HepG2 (cell line): ENCODE measurements at places on chromosomes 3 and 15. TPM values are rescaled to one million over a fixed set of nuclear protein-coding genes. Genes with fewer than 3 reads are reported as not detected.

The SH3BP5 gene
- 0.09 TPM in 1 of 2 replicates, not detected in the other for total RNA-seq

The MESP2 gene
- not detected in 2 replicates for total RNA-seq

The FBXO40 gene
- total RNA-seq, result not detected in 2 replicates

The ZPLD1 gene
- total RNA-seq, result not detected in 2 replicates

GRCh38 chr3:63193647-63194046 is 84.5 kb upstream of the SYNPR start:
- DNase-seq, result peak; percentile 6

GRCh38 chr3:73411993-73412392 is 212.7 kb downstream of the PDZRN3 start:
- DNase-seq, result no peak

GRCh38 chr3:57791245-57791644 is 35.1 kb downstream of the SLMAP start:
- peak; percentile 85 for DNase-seq

DNA sequence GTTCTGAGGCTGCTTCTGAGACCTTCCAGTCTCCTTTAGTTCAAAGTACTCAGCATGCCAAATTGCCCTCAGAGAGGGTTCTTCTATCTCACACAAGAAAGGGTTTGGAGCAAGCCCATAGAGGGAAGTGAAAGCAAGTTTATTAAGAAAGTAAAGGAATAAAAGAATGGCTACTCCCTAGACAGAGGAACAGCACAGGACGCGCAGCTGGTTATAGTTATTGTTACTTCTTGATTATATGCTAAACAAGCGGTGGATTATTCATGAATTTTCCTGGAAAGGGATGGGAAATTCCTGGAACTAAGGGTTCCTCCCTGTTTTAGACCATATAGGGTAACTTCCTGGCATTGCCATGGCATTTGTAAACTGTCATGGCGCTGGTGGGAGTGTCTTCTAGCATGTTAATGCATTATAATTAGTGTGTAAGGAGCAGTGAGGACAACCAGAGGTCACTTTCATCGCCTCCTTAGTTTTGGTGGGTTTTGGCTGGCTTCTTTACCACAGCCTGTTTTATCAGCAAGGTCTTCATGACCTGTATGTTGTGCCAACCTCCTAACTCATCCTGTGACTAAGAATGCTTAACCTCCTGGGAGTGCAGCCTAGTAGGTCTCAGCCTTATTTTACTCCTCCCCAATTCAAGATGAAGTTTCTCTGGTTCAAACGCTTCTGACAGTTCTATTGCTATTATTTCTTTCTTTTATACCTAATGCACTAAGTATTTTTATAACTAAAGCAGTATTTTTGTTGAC is 26.3 kb downstream of the SCN11A start:
- no peak for DNase-seq

- DNase-seq, result no peak
Measured at GRCh38 chr15:92848852-92849598, 51.1 kb upstream of the CHD2 start.

The SLC9C1 gene
- total RNA-seq, result not detected in 2 replicates

The PDCD10 gene
- 53.9 and 84.4 TPM in 2 replicates for total RNA-seq

The SLC22A13 gene
- total RNA-seq, result not detected in 2 replicates

DNA sequence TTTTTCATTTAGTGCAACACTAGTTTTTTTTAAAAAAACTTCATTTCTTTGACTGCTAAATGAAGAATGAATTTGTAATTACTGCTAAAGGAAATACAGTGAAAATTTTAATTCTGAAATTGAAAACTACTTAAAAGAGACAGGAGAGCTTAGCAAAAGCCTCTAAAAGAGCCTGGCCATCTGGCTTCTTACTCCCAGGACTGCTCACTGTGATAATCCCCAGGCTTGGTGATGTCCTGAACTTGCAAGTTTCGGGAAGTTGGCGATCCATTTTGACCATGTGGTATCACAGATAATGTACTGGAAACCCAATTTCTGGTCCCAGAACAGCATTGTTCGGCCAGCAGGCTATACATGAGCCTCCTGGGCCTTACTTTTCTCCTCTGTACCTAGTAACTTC is 292.1 kb downstream of the FGF12 start:
- no peak for DNase-seq

GRCh38 chr15:54011656-54012055 is 33.4 kb downstream of the UNC13C start:
- no peak for DNase-seq

- DNase-seq, result peak; percentile 14
Measured at GRCh38 chr3:117898722-117899522, 1135.7 kb downstream of the IGSF11 start.

DNA sequence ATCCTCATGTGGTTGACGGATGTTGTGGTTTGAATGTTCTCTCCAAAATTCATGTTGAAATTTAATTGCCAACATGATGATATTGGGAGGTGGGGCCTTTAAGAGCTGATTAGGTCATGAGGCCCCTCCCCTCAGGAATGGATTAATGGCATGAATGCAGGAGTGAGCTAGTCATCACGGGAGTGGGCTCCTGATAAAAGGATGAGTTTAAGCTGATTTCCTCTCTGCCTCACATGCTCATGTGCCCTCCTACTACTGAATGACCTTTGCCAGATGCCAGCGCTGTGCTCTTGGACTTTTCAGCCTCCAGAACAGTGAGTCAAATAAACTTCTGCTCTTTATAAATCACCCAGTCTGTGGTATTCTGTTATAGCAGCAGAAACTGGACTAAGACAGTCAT is 111.2 kb downstream of the MYO5A start:
- no peak for DNase-seq

DNA sequence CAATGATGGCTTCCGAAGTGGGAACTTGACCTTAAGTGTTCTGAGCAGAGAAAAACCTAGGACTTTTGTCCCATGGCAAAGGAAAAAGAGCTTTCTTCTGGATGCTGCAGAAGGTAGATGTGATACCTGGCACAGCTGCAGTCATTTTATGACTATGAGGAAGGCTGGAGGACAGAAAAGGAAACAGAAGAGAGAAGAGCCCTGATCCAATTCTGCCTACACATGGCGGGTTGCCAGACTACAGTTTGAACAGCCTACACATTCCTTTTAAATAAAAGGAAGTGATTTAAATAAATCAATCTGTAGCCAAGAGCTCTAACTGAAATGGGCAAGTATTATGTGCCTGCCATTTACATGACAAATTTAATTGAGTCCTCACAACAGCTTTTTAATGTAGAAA is 43.6 kb upstream of the CHRNB4 start:
- DNase-seq, result no peak

The SLC25A36 gene
- 30.6 and 34.6 TPM in 2 replicates for total RNA-seq

GRCh38 chr3:129030611-129031010 is 29.5 kb downstream of the EFCC1 start:
- no peak for DNase-seq

The MKRN2 gene
- 25.5 and 32.8 TPM in 2 replicates for total RNA-seq

GRCh38 chr15:66749841-66750575 is 48.0 kb downstream of the SMAD6 start:
- DNase-seq, result peak; percentile 57

DNA sequence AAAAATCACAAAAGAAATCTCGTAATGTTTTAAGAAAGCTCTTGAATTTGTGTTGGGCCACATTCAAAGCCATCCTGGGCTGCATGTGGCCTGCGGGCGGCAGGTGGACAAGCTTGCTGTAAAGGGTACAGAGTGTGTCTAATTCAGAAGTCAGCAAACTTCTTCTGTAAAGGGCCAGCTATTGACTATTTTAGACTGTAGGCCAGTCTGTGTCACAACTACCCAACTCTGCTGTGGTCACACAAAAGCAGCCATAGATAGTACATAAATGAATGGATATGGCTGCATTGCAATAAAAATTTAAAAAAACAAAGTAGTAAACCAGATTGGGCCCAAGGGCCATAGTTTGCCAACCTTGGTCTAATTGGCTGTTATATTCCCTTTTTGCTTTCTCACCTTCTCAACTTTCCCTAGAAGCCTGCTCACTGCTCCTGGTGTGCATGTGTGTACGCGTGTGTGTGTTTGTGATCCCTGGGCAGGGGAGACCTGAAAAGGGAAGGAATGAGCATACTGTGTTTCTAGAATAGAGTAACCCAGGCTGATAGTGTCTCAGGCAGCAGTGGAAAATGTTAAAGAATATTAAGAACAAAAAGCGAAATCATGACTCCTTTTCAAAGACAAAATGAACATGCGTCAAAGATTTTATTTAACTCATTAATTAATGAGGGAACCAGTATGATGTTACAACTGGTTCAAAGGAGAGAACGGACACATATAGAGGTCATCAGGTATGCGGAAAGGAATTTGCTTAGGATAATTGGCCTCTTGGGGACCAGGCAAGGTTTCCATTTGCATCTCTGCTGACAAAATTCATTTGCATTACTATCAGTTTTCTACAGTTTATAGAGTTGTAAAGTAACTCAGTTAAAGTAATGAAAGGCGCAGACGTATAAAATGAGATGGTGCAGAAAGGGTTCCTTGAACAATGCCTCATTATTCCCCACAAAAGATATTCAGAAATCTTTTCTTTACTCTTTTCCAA is 248.0 kb downstream of the THSD4 start:
- DNase-seq, result no peak

The C3orf70 gene
- 2.4 and 3.4 TPM in 2 replicates for total RNA-seq

GRCh38 chr3:141116721-141117120 is 65.6 kb downstream of the SPSB4 start:
- DNase-seq, result no peak

- no peak for DNase-seq
Measured at GRCh38 chr15:69392352-69392751, 21.8 kb upstream of the KIF23 start.

- DNase-seq, result no peak
Measured at GRCh38 chr3:156687023-156687422, 12.6 kb downstream of the TIPARP start.

The MORC1 gene
- not detected in 2 replicates for total RNA-seq

The PLA2G4E gene
- not detected in 2 replicates for total RNA-seq

- no peak for DNase-seq
Measured at GRCh38 chr3:101634591-101635196, 42.2 kb downstream of the ZBTB11 start.

GRCh38 chr3:156682501-156682900 is 8.1 kb downstream of the TIPARP start:
- DNase-seq, result no peak

The KLHL40 gene
- total RNA-seq, result not detected in 2 replicates

DNA sequence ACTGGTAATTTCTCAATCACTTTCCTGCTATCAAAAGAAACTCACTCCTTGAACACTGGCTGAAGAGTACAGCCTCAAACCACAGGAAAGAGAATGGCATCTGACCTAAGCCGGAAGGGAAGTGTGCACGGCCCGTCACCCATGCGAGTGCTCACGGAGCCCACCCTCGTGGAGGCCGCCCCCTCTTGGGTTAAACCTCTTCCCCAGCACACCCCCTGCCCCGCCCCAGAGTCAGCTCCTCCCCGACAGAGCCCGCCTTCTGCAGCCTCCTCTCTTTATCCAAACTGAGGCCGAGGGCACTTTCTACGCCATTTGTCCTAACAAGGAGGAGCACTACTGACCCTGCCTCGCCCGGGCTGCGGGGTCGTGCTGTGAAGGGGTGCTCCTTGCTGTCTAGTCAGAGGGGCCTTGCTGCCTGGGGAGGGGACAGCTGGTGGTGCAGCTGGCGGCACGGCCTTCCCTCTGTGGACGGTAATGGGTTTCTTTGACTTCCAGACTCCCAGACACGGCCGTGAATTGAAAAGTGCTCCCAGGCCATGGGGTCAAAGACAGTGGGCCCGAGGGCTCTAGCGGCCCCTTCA is 137.7 kb downstream of the NSMCE3 start:
- no peak for DNase-seq

DNA sequence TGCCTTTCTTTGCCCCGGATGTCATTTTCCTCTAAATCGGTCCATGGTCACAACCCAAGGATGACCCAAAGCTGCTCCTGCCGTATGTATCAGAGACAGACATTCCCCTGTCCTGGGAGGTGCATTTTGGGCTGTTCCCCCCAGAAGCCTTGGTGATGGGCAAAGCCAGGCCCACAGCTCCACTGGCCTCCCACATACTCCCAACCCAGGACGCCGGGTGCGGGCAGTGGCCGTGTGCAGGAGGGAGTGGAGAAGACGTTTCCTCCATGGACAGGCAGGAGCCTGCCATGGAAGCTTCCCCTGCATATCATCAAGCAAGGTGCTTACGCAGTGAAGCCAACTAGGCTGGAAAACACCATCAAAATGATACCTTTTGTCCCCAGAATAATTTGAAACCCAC is 175.0 kb downstream of the ATP10A start:
- no peak for DNase-seq

The ACTRT3 gene
- 0.97 and 1.1 TPM in 2 replicates for total RNA-seq

- no peak for DNase-seq
Measured at GRCh38 chr3:50151728-50152127, 3.4 kb upstream of the SEMA3F start.

DNA sequence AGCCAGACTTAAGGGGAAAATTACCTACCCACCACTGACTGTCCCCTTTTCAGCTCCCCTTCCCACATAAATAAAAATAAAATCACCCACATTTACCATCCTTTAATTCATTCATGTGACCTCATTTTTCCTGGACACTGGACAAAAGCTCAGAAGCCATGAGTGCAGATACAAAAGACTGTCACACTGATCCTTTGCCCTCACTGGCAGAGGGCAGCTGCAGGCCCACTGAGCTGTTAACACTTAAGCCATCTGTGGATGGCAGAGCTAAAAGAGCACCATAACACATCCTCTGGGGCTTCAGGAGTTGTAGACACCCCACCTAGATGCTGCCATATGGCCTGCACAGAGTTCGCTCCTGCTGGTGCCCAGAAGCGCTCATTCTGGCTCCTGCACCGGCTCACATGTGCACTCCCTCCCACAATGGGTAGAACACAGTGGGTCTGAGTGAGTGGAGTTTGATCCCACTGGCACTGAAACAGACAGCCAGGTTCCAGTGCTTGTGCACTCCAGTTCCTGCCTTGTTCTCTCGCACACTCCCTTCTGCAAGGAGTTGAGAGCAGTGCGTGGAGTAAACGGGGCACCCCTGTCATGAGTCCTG is 38.8 kb downstream of the EDC3 start:
- no peak for DNase-seq

- DNase-seq, result no peak
Measured at GRCh38 chr3:197742787-197743186, 6.1 kb upstream of the RUBCN start.

GRCh38 chr3:125154110-125154509 is 58.4 kb downstream of the SLC12A8 start:
- DNase-seq, result no peak

DNA sequence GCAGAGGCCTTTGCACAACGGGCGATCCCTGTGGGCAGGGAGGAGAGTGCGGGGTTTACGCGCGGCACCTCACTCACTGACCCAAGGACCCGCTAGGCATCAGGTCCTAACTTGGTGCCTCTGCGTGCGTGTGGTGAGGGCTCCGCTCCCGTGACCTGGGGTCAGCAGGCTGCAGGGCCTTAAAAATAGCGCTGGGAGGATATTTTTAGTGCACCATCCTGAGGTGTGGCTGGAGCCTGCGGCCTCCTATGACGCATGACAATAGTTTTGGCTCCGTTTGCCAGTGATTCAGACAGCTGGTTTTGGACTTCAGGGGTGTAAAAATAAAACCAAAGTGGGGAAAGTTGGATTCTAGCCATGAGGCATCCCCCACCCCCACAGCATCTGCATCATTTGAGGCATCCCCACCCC is 139.0 kb downstream of the FAM43A start:
- DNase-seq, result no peak

The CHAC1 gene
- total RNA-seq, result not detected in 2 replicates

- DNase-seq, result no peak
Measured at GRCh38 chr3:140508550-140508949, 169.3 kb upstream of the TRIM42 start.

GRCh38 chr3:66396888-66397287 is 103.9 kb downstream of the LRIG1 start:
- no peak for DNase-seq

- no peak for DNase-seq
Measured at GRCh38 chr15:22942877-22943276, 37.3 kb downstream of the CYFIP1 start.

The ECE2 gene
- total RNA-seq, result not detected in 2 replicates

The KIF9 gene
- 16.9 and 18.8 TPM in 2 replicates for total RNA-seq

GRCh38 chr15:73782344-73782959 is 29.3 kb upstream of the INSYN1 start:
- DNase-seq, result no peak
